ENCODE measurements at places on chromosomes 5 and 9.

GRCh38 chr9:131491001-131491710 is 11.6 kb upstream of the POMT1 start:
- DNase-seq = no peak

DNA sequence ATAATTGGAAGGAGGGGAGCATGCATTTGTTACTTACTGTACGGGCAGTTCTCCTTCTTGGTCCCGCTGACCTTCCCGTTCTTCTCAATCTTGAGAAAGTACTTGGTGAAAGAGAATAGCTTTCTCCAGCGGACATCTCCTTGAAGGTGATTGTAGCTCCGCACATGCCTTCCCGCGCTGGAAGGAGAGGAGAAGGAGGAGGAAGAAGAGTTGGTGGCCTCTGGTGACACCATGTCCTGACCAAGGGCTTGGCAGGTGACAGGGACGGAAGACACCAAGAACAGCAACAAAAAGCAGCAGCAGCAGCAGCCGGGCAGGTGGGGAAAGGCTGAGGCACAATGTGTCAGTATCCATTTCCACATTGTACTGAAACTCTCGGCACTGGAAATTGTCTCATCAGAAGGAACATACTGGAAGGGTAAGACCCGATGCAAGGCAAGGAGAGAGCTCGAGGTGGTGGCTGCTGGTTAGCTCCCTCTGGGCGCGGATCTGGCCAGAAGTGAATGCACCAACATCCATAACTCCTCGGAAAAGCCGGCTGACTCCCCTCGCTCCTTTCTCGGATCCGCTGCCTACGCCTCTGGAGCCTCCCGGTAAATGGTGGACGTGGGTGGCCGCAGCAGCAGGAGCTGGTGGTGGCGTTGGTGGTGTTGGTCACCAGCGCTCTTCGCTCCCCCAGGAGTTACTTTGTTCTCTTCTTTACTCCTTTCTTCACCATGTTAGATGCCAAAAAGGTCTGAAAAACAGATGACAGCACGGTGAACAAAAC is 715 bp downstream of the FGF10 start:
- DNase-seq = no peak

DNA sequence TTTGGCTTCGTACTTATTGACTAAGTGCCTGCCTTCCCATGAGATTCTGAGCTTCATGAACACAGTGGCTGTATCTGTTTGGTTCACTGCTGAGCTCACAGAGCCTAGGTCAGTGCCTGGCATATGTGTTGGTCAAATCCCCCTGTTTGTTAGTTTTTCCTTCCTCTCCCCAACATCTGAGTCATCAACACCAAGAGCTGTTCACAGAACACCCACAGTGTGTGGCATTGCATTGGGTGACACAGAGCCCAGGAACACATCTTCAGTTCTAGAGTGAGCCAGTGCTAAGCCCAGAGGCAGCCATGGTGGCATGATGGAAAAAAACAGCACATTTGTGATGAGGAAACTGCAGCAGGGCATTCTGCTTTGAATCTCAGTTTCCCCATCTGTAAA is 294.6 kb downstream of the SEC61B start:
- no peak for DNase-seq

DNA sequence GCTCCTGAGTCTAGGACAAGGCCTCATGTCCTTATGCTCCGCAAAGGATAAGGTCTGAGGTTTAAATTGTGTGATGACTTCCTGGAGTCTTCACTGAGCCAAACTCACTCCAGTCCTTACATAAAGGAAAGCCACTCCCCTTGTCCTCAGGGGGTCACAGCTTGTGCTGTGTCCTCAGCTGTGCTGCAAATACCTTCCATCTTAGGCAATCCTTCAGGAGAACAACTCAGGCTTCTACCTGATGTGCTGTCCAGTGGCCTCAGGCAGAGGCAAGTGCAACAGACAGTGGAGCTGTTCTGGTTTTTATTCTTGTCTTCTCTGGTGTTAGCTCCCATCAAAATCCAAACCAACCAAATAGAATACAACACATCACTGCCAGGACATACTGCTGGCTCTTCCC is 151.5 kb downstream of the TAF11L14 start:
- no peak for DNase-seq

DNA sequence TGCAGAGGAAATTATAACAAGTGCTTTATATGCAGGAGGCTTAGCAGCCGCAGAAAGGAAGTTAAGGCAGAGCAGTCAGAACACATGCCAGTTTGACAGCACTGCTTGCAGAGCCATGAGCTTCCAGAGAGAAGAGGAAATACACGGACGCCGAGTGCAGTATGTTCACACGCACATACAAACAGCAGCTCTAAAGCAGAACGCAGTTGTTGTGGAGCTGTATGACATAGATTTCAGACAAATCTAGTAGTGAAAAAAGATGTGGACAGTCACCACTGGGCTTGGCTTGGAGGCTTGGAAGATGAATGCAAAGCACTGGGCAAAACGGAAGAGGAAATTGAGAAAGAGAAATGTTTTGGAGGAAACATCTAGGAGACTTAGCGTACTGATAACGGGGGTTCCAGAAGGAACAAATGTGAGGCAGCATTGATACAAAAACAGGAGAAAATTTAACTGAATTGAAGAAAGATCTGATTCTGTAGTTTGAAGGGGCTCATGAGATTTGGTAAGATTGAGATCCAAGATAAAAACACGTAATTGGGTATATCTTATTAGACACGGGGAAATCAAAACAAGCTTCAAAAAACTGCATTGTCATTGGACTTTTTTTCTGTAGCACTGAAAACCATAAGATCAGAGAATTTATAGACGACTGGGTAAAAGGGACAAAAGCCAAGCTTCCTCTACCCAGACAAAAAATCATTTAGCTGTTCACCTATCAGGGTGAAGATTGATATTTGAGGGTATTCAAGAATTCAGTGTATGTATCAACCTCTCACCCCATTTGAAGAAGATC is 19.6 kb upstream of the ROPN1L start:
- DNase-seq = no peak

DNA sequence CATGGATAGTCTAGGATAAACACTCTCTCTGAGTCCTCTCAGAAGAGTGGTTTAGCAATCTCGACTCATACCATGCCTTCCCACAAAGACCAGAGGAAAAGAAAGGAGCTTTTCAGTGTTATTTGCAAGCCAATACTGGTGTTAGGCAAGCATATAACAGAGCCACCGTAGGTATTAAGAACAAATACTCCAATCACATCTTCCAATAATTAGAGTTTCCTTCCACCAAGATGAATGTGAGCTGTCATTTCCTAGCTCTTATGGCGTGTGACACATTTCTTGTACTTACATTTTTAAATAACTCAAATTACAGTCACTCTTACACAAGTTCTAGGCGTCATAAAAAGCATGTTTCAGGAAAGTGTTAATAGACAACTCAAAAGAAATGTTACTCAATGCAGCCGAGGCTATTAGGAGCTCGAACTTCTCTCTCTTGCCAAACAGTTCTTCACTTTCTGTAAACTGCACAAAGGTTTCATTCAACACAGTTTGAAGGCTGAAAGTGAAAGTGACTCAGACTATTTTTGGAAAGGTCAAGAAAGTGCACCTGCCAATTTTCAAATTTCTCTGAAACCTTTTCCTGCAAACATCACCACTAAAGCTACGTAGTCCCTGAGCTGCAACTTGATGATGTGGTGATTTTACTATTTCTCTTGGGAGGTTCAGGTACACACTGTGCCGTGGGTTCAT is 153.8 kb downstream of the AUH start:
- peak; percentile 77 for DNase-seq

DNA sequence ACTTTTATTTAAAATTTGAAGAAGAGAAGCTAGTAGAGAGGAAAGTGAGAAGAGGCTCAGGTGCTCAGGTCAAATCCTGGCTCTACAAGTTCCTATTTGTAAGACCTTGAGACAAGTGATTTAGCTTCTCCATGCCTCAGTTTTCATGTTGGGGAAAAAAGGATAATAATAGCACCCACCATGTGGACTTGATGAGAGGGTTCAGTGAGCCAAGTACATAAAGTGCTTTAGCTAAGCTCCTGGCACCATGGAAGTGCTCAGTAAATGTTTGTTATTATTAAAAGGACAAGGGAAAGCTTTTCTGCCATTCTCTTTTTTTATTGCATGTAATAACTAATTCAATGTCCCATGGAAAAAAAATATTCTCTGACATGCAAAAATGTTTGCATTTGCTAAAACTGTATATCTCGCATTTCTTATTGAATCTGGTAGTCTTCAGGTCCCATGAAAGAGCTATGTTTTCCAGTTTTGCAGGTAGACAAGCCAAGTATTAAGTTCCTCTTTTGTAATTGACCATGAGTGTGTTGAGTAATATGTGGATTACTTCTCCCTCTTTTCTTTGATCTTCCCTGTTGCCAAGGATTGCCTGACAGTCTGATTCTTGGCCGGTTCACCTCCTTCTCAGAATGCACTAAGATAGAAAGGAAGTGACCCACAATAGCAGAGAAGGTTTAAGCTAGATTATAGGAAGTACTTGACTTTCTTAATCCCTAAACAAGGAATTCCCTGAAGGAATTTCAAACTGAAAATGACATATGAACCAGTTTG is 45.6 kb upstream of the TRIM32 start:
- DNase-seq = no peak

DNA sequence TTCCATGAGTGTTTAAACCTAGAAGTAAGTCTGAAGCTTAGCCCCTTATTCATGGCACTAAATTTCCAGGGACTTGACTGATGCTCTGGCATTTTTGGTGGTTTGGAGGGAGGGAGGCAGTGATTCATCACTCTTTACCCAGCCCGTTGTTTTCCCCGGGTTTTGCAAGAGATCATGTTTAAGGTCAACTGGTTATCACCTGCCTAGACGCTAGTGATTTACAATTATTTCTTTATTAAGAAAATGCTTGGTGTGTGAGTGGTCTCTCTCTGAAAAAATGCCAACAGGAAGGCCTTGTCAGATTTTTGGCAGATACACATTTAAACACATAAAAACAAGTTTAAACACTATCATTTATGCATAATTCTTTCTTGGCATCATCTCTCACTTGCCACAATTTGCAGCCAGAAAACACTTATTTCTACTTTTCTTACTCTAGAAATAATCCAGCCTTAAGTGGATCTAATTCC is 737.9 kb upstream of the ZNF608 start:
- DNase-seq = peak; percentile 55

DNA sequence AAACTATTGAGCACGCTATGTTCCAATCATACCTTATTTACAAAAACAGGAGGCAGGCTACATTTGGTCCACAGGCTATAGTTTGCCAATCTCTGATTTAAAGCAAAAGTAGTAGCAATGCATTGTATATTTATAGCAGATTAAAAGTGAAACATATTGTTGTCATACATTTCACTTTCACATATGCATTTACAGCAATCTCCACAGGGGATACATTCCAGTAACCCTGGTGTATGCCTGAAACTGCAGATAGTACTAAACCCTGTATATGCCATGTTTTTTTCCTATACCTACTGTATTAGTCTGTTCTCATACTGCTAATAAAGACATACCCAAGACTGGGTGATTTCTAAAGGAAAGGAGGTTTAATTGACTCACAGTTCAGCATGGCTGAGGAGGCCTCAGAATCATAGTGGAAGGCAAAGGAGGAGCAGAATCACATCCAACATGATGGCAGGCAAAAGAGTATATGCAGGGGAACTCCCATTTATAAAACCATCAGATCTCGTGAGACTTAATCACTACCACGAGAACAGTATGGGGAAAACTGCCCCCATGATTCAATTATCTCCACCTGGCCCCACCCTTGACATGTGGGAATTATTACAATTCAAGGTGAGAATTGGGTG is 5.9 kb upstream of the CSF1R start:
- DNase-seq = no peak

DNA sequence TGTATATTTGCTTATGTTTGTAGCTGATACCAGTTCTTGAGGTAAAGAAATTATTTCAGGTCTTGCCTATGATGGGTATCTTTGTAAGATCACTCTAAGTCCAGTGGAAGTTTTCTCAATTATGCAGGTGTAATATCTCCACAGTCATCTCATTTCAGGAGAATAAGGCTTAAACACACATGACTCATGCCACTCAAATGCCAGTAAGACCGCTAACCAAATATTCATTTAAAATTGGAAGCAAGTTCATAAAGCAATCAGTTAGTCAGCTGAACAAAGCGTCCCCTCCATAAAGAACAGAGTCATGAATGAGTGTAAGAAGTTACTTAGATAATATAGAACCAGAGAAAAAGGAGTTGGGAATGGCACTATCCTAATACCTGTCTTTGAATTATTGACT is 248.7 kb downstream of the LURAP1L start:
- DNase-seq = no peak

DNA sequence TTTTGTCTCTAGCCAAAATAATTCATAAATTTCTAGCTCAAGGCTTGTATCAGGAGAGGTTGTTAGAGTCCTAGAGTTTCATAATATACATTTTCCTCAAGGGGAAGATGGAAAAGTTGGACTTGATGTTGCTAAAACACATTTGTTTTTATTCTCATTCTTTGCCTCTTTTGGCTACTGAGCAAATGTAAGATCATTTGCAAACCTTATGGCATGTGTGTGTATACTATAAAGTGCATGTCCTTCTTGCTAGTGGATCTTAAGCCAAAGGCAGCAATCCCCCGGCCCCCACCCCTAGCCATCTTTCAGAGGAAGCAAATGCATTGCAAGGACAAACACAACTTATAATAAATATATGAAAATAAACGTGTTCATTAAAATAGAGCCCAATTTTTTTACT is 43.0 kb downstream of the ADAMTSL1 start:
- DNase-seq = no peak

DNA sequence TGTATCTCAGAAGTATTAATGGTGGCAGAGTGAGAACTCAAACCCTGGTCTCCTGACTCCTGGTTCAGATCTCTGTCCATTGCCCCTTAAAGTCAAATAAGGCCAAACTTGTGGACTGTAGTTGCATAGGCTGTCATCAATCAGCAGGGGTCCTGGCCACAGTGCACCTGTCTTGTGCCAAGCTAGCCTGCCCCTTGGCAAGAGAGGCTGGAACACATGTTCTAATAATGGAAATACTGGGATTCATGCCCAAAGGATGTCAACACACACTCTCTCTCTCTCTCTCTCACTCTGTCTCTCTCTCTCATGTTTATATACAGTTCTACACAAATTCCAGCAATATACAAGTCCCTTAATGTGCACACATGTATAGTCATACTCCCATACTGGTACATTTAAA is 44.3 kb downstream of the GLRA1 start:
- no peak for DNase-seq

DNA sequence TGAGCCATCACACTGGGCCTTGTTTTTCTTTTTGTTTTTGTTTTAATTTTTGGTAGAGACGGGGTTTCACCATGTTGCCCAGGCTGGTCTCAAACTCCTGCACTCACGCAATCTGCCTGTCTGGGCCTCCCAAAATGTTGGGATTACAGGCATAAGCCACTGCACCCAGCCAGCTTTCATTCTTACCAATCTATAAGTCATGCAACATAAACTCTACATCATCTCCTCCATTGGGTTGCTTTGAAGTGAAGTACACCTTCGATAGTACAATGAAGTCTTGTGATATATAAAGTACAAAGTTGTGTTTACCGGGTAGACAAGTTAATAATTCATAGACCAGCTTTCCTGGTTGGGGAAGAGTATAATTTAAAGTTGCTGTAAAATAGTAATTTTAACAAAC is 8.8 kb upstream of the CDK7 start:
- no peak for DNase-seq

Data from foreskin melanocyte (primary cell).